Activated naive CD4-positive, alpha-beta T cell (primary cell): ENCODE measurements at places on chromosomes 7 and 10.
A peak's percentile ranks its signal among the peaks of the same experiment; 100 is the strongest.

GRCh38 chr7:124915242-124915641, 14.4 kb downstream of the POT1 start:
- DNase-seq = no peak

GRCh38 chr7:13897819-13898218, 91.6 kb downstream of the ETV1 start:
- no peak for DNase-seq

DNA sequence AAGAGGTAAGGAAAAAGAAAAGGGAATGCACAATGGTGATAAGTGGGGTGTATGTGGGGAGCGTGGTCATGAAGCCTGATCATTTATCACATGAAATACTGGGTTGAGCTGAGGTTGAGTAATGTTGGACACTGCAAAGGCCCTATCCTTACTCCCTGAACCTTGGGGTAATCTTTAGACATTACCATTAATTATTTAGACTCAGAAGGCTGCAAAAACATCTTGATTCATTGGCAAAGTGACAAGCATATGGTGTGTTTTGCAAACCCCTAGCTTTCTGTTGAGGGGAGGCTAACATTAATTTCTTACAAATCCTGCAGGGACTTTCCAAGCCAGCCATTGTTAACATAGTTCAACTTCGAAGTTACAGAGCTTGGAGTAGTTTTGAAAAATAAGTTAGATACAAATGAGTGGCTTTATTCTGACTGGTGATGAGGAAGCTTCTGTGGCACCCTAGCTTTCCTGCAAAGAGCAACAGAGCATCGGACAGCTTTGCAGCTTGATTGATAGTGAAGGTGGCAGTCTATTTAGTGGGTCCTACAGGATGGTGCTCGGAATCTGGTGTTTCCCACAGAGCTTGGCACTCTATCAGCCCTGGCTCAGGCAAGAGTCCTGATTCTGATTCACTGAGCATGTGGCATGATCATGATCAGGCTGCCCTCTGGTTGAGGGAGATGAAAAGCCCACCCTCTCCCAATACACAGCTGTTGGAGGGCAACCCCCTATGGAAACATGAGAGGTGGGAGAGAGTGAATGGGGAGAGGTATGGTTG, 153.7 kb upstream of the NPVF start:
- no peak for DNase-seq

GRCh38 chr10:11742009-11742778, at the start of gene ECHDC3:
Gene ECHDC3 (plus strand): TSS chr10:11742382. CDS start chr10:11742577, 195 bp downstream.
- peak; percentile 24 for DNase-seq

GRCh38 chr7:55524558-55525310, 47.6 kb downstream of the VOPP1 start:
- no peak for DNase-seq

GRCh38 chr7:128168667-128169210, 72.3 kb upstream of the LEP start:
- DNase-seq = no peak

- no peak for DNase-seq
Observed at GRCh38 chr7:46461334-46461777, 540.3 kb upstream of the IGFBP3 start.

DNA sequence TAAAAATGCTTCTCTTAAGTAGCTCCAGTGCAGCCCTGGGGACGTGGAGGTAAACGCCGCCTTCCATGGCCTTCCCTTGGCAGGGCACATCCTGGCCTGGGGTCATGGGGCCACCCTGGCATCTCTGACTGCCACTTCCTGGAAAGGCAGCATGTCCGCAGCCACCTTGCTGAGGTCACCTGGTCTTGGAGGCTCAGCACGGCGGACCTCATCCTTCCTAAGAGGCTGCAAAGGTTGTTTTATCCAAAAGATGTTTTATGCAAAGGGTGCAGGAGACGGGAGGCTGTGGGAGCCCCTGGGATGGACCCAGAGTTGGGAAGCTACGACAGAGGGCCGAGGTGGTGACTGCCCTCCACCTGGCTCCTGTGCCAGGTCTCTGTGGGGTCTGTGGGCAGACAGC, 106.0 kb downstream of the TCERG1L start:
- no peak for DNase-seq

- DNase-seq = no peak
Observed at GRCh38 chr7:131826960-131827359, 270.5 kb upstream of the PODXL start.

DNA sequence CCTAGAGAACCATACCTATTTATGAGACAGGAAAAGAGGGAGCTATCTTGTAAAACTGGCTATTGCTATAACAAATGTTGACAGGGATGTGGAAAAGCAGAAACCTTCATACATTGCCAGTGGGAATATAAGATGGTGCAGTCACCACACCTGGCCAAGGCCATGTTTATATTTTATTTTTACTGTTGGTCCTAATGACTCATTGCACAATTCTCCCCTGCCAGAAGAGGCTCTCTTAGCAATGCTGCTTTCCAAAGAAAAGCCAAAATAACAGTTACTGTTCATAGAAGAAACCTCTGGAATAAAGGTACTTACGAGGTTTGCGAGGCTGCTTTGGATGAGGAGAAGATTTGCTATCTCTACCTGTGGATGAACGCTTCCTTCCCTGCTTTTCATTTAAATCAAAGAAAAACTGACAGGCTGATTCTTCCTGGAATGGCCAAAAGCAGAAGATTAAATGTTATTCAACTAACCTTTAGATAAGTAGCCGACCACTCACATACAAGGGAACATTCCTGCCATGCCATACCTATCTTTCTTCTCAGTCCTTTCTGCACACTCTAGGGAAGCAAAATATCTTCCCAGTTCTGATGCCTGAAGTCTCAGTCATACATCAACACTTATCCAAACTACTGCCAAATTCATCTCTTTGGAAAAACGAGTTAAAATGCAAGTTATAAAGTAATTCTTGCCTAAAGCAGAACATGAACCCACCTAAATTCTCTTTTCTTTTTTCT, 16.3 kb upstream of the CHUK start:
- no peak for DNase-seq

- no peak for DNase-seq
Observed at GRCh38 chr7:134459981-134460380, 1.1 kb upstream of the AKR1B1 start.

DNA sequence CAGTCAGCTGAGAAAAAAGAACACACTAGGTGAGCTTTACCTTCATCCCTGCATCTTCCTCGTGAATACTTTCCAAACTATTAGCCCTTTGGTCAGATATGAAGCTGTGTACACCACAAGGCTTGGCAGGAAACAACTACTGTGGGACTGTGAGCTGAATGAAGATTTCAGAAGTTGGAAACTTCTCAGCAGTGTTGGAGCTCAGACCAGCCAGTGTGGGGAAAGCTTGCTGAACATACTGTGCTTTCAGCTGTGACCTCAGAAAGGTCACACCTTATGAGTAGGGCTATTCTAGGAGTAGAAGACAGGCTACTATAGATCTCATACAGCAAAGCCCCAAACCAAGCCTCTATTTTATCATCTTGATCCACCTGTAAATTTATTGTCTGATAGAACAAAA, 123.6 kb downstream of the EXOC4 start:
- no peak for DNase-seq

- no peak for DNase-seq
Observed at GRCh38 chr10:123645615-123646014, 20.5 kb upstream of the GPR26 start.

GRCh38 chr7:47765373-47765979, 182.8 kb downstream of the PKD1L1 start:
- DNase-seq = no peak

- DNase-seq = no peak
Observed at GRCh38 chr10:37390926-37391325, 265.5 kb downstream of the ANKRD30A start.

- DNase-seq = no peak
Observed at GRCh38 chr7:124084024-124084423, 51.2 kb upstream of the TMEM229A start.

- no peak for DNase-seq
Observed at GRCh38 chr7:80466636-80467035, 45.2 kb downstream of the GNAT3 start.

- no peak for DNase-seq
Observed at GRCh38 chr10:122495406-122496340, 34.3 kb downstream of the HTRA1 start.

- DNase-seq = no peak
Observed at GRCh38 chr10:31581741-31582323, 262.8 kb downstream of the ZEB1 start.

DNA sequence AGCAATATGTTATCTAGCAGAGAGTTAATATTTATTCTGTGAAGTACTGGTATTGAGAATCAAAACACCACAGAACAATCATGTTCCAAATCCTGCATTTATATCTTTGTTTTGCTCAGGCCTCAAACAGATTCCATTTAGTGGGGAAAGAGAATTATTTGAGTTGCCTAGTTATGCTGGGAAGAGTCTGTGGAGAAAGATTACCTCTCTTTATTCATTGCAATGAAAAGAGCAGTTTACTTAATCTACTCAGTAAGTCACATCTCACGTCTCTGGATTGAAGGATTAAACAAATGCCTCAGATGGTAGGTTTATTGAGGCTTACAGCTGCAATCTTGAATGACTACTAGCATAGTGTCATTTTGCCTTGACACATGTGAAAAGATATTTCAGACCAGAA, 76.4 kb downstream of the RUNDC3B start:
- DNase-seq = no peak

DNA sequence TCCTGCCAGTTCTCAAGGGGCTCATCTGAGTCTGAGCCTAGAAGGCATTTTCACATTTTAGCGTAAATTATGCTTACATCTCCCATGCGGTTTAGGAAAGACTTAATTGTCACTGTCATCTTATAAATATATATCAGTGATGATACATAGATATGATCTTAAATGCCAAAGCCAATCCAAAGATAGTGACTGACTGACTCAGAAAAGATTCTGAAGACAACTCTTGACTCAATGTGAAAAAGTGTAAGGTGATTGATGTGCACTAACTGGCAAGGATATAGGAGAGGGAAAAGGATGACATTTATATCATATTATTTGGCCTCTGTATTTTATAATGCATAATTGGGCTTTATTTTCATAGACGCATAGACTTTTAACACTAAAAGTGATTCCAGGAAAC, 84.9 kb upstream of the LRRN3 start:
- DNase-seq = no peak

DNA sequence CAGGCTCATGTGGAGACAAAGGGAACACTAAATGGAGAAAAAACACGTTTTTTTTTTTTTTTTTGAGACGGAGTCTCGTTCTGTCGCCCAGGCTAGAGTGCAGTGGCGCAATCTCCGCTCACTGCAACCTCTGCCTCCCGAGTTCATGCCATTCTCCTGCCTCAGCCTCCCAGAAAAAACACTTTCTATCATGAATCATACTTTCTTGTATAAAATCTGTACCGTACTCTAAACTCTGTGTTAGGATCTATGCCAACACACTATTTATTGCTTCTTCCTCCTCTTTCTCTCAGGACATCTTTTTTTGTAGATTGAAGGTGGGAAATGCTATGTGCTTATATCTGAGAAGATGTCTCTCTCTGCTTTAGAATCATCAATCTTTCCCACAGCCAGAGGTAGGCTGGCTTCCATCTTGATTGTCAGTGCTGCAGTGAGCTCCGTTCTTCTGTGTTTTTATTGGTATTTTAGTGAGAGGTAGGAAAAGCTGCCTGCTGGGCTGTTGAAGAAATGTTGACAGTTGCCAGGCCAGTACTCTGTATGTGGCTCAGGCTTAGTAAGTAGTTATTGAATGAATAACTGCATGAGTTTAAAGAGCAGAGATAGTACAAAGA, 101.1 kb downstream of the GPR85 start:
- no peak for DNase-seq

- no peak for DNase-seq
Observed at GRCh38 chr10:97217299-97217698, 31.5 kb upstream of the SLIT1 start.

GRCh38 chr10:14074062-14074884, 256.5 kb downstream of the FRMD4A start:
- no peak for DNase-seq

- DNase-seq = no peak
Observed at GRCh38 chr7:5429857-5430611, 6.4 kb upstream of the TNRC18 start.

DNA sequence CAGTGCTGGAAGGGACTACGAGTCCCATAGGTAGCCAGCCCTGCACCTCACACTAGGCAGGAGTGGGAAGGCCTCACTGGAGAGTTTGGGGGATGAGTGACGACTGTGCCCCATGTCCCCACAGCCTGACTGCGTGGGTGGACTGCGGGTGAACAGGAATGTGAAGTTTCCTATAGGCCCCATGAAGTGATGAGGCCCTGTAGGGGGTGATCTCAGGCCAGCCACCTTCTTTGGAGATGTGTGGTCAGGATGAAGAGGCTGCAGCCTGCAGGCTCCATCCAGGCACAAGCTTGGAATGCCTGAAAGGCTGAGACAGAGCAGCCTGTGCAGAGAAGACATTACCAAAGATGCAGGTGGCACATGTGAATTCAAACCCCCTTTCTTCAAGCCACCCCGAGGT, 94.9 kb downstream of the CPXM2 start:
- no peak for DNase-seq

DNA sequence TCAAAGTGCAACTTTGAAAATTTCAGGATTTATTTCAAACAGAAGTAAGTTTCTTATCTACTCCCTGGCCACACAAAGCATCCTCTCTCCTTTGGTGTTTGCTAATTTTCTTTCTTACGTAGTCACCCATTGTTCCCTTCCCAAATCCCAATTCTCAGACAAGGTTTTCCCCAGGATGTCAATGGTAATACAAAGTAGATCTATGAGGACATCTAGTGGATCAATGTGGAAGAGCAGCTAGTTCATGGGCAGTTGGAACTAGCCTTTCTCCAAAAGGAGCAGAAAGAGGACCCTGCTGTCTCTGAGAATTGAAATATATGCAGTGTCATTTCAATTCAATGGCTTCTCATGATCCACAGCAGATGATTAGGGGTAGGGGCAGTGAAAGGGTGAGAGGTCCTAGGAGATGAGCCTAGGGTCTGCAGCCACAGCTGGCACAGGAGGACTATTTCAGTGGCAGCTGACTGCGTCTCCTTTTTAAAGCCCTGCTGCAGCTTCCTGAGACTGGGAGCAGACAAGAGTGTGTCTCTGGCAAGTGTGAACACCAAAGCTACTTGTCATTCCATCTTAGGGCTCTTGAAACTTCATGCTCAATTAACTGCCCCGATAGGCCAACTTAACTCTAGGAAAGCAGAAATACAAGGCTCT, 632.6 kb downstream of the KCNMA1 start:
- no peak for DNase-seq

DNA sequence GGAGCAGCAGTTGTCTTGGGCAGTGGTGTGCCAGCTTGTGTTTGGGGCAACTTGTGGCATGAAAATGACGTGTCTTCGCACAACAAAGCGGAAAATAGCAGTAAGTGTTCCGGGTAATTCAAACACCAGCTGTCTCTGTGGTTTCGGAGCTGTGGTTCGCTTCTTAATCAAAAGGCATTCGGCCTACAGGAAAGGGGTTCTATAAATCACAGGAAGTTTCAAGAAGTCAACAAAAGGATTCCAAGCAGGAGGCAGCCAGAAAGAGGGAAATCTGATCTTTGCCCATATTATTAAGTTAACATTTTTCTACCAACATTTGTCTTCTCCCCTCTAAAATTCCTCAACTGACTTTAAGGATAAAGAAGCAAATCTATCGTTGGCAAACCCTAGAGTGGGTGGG, 353.4 kb downstream of the FGFR2 start:
- no peak for DNase-seq

GRCh38 chr7:158015403-158016179, 572.0 kb downstream of the PTPRN2 start:
- DNase-seq = no peak
